ENCODE measurements at places on chromosomes 6 and 20. TPM values are rescaled to one million over a fixed set of nuclear protein-coding genes. Genes with fewer than 3 reads are reported as not detected.

DNA sequence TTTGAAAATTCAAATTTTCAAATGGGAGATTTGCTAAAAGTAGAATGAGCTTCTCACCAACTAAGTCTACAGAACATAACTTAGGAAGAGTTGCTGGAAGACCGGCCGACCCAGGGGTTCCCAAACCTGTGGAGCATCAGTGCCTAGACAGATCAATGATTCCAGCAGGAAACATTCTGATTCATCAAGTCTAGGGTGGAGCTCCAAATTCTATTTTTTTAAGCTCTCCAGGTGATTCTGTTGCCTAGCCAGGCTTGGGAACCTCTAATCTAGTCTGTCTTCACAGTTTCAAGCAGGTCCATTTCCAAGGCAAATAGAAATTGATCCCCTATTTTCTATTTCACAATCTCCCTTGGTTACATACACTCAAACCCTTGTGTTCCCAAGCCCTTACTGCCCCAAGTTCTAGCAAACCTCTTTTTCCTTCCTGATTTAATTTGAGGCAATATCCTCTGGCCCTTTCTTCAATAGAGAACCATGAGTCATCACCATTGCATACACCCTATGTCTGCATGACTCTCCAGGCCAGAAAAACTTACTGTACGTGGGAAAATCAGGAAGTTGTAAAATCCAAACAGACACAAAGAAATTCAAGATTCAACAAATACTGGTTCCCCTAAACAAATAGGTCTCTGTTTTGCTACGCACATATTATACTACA is 8.9 kb downstream of the ATXN1 start:
- H3K4me3 ChIP-seq, result no peak overlapping the region
- peaks cover 30% of the 10 kb centered on the region for H3K36me3 ChIP-seq
- DNase-seq, result no peak
- H3K27ac ChIP-seq, result no peak overlapping the region

- no peaks in the 10 kb centered on the region for H3K36me3 ChIP-seq
- no peaks in the 10 kb centered on the region for H3K27me3 ChIP-seq
- no peak for DNase-seq
- no peaks in the 10 kb centered on the region for H3K4me1 ChIP-seq
- no peak overlapping the region for H3K4me3 ChIP-seq
Measured at GRCh38 chr20:24059174-24059573, 70.6 kb upstream of the GGTLC1 start.

GRCh38 chr6:106746652-106747051 is 117.3 kb downstream of the QRSL1 start:
- no peak overlapping the region for H3K27ac ChIP-seq
- no peak overlapping the region for H3K4me3 ChIP-seq
- no peaks in the 10 kb centered on the region for H3K4me1 ChIP-seq
- H3K27me3 ChIP-seq, result peaks cover 17% of the 10 kb centered on the region

Gene SYNDIG1
- total RNA-seq, result not detected

Gene UNC5CL
- 1.8 TPM for total RNA-seq

Gene GRIK2
- total RNA-seq, result not detected

All from activated CD4-positive, alpha-beta T cell treated with anti-CD3 and anti-CD28 coated beads for 36 hours (primary cell).